Pancreas (tissue), 10 donors: ENCODE measurements at places on chromosomes 3 and 15. TPM values are rescaled to one million over a fixed set of nuclear protein-coding genes. Genes with fewer than 3 reads are reported as not detected.

ABHD6 gene
- total RNA-seq, result 4.6 TPM

BLM gene
- total RNA-seq, result 0.37 TPM

DNA sequence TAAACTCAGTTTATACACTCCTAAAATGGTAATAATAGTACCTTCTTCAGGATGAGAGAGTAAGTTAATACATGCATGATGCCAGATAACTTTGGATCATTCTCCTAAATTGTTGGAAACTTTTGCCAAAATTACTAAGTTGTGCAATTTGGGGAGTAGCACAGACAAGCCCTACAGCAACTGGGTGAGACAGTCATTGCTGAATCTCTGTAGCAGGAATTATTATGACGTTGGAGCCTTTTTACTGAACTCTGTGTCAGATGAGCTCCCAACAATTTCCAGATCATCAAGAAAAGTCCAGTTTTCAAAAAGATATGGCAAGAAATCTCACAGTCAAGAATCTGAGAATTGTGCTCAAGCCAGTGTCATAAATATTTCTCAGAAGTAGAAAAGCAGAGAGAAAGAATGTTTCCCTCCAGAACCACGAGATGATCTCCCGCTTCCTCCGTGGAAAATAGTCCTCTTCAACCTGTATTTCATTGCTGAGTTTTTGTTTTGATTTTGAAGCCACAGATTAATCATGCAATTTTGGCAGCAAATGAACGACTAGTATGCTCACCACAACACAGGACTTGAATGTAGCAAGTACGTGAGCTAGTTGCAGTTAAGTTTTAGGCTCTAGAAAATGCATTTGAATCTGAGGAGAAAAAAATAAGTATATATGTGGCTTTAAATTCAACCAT lies 485.4 kb downstream of the CNTN6 start:
- no peaks in the 10 kb centered on the region for H3K4me1 ChIP-seq
- no peaks in the 10 kb centered on the region for H3K27me3 ChIP-seq
- H3K36me3 ChIP-seq, result no peaks in the 10 kb centered on the region
- no peak overlapping the region for H3K4me3 ChIP-seq
- H3K27ac ChIP-seq, result no peak overlapping the region
- DNase-seq, result no peak

DNA sequence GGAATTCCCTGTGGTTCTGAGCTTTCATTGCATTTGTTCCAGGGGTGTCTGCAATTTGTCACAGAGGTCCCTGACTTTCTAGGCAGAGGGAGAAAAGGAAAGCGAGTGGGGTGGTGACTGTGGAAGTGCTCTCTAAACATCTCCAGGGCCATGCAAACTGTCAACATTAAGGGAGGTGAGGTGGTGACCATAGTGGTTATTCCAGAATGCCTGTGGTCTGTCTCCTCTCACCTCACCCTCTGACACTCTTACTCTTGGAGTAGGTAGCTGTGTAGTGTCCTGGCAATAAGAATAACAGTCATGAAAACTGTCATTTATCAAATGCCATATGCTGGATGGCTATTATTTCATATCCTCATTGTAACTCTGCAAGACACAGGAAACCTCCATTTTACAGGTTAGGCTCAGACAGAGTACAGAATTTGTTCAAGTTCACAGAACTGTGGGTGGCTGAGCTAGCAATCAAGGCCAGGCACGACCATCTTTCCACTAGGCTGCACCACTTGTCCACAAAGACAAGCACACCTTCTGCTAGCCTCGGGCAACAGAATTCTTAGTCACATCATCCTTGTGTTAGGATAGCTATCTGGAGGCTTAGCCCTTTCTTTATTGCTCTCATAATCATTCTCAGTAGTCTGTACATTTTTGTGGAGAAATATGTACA lies 179.4 kb downstream of the CD47 start:
- no peak for DNase-seq
- no peaks in the 10 kb centered on the region for H3K4me1 ChIP-seq
- H3K27ac ChIP-seq, result no peak overlapping the region
- no peak overlapping the region for H3K4me3 ChIP-seq

TGM5 gene
- not detected for total RNA-seq
